Right lung (tissue), 10 donors: ENCODE measurements at places on chromosomes 1 and 21.

DNA sequence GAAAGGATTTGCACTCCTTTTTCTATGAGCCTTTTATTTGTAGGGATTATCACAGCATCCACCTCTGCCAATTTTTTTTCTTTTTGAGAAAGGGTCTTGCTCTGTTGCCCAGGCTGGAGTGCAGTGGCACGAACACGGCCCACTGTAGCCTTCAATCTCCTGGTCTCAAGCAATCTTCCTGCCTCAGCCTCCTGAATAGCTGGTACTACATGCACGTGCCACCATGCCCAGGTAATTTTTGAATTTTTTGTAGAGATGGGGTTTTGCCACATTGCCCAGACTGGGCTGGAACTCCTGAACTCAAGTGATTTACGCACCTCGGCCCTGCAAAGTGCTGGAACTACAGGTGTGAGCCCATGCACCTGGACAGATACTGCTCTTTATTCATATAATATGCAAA, 2.1 kb downstream of the SAMSN1 start:
- no peak for DNase-seq

- DNase-seq, result no peak
These were observed 76.4 kb downstream of the FOXD2 start for GRCh38 chr1:47514229-47514628.

- no peak for DNase-seq
These were observed 53.8 kb downstream of the ABCA4 start for GRCh38 chr1:94067196-94067595.

GRCh38 chr1:76919085-76919484, 51.8 kb downstream of the ST6GALNAC5 start:
- DNase-seq, result no peak

DNA sequence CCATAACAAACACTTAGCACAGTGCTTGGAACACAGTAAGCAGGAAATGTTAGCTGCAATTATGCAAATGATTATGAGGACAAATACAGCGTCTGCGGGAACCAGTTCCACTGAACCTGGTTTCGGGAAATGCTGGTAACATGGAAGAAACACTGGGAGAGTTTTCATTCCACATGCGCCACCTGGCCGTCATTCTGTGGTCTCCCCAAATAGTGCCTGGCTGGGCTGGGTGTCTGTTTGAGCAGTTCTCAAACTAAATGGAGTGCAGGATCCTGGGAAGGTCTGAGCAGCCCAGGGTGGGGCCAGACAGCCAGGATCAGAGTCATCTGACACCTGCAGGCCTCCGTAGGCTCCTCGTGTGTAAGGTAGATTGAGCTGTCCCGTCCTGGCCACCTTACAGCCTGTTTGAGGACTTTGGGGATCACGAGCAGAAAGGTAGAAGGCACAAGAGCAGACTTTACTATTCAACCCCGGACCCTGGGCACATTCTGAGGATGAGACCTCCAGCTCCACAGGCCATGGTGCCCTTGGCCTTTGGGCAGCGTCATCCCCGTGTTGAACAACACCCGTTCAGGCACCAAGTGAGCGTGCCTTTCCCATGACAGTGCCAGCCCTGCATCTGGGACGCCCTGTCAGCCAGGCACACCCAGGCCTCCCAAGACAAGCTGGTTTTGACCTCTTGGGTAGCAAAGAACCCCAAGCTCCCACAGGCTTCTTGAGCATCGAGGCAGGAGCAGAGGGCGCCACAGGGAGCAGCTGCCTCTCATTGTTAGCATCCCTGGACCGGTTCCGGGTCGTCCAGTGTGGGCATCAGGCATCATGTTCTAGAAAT, 101.9 kb downstream of the PRDM2 start:
- no peak for DNase-seq

GRCh38 chr1:57623039-57623790, 199.4 kb upstream of the DAB1 start:
- peak; percentile 28 for DNase-seq

GRCh38 chr1:17297991-17298390, 10.0 kb upstream of the PADI4 start:
- DNase-seq, result no peak

- DNase-seq, result no peak
These were observed 711 bp downstream of the TRNP1 start for GRCh38 chr1:26994020-26994786.

GRCh38 chr1:50651476-50652263, 228.4 kb upstream of the DMRTA2 start:
- DNase-seq, result no peak

GRCh38 chr1:44025816-44026215, 5.4 kb downstream of the SLC6A9 start:
- no peak for DNase-seq

- DNase-seq, result no peak
These were observed at the start of gene POU3F1 for GRCh38 chr1:38046333-38046883. Gene POU3F1 (minus strand): TSS chr1:38046793. CDS start chr1:38046743, 50 bp downstream.

DNA sequence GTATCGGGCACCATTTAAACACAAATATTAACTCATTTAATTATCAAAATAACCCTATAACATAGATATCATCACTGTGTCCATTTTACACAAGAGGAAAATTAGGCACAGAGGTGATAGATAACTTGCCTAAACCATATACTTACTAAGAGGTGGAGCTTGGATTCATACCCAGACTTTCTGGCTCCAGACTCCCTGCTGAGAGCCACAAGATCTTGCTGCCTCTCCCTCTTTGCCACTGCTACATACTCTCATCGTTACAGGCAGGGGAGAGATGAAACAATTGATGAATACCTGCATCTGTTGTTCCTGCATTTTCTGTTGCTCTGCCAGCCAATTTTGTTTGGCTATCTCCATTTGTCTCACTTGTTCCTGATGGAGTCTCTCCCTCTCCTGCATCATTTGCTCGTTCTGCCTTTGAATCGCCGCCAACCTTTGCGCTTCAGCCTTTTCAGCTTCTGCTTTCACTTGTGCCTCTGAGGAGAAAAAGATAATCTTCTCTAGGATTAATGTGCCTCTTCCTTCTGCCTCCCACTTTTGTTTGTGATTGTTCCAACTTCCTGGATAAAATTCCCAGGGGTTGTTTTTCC, 10.6 kb downstream of the GBP5 start:
- DNase-seq, result no peak

- DNase-seq, result no peak
These were observed 52.4 kb upstream of the H6PD start for GRCh38 chr1:9181990-9182783.

DNA sequence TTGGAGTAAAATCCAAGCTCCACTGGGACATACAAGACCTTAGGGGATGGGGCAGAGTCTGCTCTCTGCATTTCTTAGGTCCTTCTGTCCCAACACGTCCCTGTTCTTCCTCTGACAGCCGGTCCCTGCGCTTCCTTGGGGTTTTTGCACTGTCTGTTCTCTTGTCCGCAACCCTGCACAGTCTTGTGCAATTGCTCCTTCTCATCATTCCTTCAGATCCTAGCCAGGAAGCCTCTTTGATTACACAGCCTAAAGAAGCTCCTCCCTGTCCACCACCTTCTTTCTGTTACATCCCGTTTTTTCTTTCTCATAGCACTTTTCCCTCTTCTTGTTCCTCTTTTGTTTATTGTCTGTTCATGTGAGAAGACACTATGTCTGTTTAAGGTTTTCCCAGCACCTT, 19.9 kb downstream of the ACOT11 start:
- no peak for DNase-seq

DNA sequence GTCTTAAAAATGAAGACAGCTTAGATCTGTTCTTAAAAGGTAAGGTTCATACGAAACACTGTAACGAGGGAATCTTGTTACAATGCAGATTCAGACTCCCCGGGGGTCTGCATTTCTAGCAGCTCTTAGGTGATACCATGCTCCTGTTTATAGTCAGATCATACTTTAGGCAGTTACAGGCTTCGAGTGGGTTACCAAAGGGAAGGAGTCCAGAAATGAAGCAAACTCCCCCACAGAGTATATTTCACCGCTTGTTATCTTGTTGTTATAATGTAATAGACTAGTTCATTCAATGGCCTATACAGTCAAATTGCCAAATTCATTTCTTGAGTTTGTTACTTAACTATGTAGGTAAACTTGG, 601.1 kb downstream of the USP25 start:
- no peak for DNase-seq

GRCh38 chr1:56196839-56197238, 382.5 kb downstream of the PLPP3 start:
- no peak for DNase-seq

GRCh38 chr1:228341450-228341813, 65.2 kb downstream of the TRIM11 start:
- no peak for DNase-seq

DNA sequence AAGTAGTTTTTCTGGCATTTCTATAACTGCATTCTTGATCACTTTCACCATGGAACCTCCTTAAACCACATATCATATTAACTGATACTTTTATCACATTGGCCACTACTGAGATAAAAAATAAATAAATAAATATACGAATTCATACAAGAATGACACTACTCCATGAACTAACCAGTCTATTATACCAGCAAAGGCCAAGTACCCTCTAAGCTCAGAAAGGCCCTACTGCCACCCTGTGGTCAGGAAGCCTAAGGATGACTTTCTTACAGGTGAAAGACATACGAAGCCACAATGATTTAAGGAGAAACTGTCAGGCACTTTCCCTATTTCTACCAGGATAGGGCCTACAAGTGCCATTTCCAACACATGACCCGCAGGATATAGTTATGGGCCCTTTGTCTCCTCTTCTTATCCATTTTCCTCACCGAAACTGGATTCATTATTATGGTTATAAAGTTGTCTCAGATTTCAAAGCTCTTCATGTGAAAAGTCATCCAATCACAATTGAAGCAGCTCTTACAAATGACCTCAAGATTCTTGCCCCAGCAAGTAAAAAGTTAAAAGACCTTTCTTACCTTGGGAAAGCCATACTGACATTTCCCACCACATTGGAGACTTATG, 23.9 kb downstream of the DNAJC8 start:
- DNase-seq, result peak; percentile 24

- no peak for DNase-seq
These were observed 6.4 kb downstream of the ASAP3 start for GRCh38 chr1:23477359-23478144.

DNA sequence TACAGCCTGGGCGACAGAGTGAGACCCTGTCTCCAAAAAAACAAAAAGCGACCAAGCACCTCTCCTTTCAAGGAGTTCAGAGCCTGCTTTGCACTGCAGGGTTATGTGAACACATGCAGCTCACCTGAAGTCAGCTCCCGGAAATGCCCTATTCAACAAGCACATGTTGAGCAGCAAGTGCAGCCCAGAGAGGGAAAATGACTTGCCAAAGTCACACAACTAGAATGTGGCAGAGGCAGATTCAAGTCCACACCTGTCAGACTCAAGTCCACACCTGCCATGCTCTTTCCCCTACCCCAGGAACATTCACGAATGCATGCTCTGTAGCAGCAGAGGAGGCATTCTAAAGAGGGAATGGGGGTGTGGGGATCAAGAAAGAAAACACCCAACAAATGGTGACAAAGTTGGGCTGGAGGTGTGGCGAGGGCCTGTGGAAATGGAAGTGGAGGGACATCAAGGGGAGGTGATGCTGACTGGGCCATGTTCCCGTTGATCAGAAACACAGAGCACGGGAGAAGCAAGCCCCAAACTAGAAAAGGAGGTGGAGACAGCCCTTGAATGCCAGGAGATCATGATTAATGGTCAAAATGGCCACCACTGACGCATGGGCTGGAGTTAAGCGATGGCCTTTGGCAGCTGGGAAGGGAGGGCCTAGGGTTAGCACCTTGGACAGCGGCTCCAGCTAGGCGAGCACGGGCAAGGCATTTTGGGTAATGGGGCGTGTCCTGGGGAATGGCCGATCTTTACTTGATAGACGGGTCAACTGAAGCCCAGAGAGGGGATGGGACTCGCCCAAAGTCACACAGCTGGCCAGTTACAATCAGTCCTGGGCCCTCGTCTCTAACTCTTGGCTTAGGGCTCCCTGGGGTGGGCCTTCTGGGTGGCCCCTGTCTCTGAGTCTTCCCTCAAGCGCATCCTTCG, 21.5 kb downstream of the RAP1GAP start:
- no peak for DNase-seq

- no peak for DNase-seq
These were observed 8.0 kb downstream of the S100A9 start for GRCh38 chr1:153365696-153366095.

DNA sequence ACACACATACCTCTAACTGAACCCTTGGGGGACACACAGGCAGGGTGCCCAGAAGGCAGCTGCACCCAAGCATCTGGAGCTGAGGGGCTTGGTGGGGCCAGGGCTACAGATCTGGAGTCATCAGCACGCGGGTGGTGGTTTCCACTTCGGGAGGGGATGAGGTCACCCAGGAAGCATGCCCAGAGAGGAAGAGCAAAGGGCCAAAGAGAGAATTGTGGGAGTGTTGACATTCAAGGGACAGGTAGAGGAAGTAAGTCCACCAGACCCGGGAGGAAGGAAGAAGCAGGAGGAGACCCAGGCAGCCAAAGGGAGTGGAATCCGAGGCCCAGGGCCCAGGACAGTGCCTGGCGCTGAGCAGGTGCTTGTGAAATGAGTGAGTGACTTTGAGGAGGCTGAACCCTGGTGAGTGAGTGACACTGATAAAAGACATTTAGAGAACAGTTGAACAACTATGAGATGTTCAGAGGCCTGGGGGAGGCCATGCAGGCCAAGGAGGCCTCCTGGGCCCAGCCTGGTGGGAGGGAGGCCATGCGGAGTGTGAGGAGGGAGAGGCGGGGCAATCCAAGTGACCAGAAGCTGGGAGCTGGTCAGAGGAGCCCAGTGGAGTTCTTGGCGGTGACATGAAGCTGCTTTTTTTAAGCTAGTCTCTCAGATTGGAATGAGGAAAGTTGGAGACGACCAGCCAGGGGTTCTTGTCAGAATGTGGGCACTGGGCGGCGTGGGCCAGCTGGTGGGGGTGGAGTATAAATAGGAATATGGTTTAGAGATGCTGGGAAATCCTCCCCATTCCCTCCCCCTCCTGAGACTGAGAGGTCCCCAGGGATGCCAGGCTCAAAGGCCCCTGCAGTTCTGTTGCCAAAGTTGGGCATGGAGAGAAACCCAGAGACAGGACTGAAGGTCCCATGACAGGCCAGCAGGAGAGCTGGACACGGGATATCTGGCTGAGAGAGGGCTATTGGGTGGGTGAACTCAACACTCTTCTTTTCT, 7.9 kb downstream of the CDK18 start:
- DNase-seq, result no peak

- peak; percentile 16 for DNase-seq
These were observed 70.0 kb downstream of the KCTD3 start for GRCh38 chr1:215637041-215637573.

GRCh38 chr1:186155594-186155993, 219.5 kb downstream of the TPR start:
- peak; percentile 12 for DNase-seq

- no peak for DNase-seq
These were observed 2.9 kb downstream of the KRTAP10-7 start for GRCh38 chr21:44603109-44603875.
